ENCODE measurements at places on chromosomes 16 and 17. TPM values are rescaled to one million over a fixed set of nuclear protein-coding genes. Genes with fewer than 3 reads are reported as not detected.

TBC1D28 gene
- total RNA-seq, result not detected

MEIOB gene
- total RNA-seq, result not detected

DNA sequence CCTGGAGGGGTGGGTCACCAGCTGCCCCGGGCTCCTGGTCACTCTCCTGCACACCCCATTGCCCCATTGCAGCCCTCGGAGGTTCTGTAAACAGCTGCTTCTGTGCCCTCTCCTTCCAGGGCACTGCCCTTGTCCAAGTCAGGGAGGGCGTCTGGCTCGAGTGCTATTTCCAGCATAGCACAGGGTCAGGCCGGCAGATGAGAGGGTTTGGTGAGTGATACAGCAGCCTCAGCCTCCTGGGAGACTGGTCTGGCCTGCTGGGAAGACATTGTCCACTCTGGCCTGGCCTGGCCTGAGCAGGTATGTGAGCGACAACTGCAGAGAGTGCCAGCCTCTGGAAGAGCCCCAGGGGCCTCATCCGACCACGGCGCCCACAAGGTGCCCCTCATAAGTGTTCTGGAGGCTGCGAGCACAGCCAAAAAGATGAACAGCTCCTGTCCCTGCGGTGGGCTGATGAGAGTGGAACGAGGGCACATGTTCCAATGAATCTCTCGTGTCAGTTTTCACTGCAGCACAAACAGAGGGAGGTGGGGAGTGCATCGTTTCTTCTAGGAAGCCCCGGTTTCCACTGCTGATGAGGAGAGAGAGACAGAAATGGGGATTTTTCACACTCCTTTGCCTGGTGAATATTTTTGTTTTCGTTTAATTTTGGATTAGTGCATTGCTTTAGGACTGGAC, 105.8 kb upstream of the SDK2 start:
- H3K27ac ChIP-seq, result no peak overlapping the region
- no peak for DNase-seq
- H3K4me3 ChIP-seq, result no peak overlapping the region
- H3K27me3 ChIP-seq, result no peaks in the 10 kb centered on the region
- H3K36me3 ChIP-seq, result no peaks in the 10 kb centered on the region

DNA sequence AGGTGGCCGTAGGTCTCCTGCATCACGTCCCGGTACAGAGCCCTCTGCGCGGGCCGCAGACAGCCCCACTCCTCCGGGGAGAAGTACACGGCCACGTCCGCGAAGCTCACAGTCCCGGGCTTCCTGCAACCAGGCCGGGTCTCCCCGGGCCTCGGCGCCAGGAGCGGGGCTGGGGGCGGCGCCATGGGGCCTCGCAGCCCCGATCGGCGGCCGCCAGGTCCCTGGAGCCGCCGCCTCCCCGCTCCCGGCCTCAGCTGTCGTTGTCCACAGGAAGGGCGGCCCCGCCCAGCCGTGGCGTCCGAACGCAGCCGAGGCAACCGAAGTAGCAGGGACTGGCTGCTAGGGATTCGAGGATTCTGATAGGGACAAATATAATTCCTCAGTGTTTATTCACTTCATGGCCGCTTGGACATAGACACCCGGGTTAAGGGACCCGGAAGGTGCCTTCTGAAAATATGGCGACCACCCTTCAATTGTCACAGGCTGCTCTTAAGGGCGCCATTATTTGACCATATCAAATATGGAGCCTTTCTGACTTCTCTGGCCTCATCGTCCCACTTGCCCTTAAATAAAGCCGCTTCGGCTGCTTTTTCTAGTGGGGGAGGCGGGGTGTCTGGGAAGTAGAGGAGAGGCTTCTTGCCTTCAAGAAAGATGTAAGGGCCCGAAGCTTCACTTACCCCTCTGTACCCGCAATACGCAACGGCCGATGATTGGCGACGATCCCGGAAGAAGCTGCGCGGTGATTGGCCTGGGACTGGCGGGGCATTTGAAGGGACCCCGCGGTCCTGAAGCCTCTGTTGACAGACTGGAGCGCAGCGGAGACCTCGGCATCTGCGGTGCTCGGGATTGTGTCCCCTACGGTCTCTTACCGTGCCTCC, at the start of gene ZNF688:
ZNF688 (minus strand) TSS at position 270 of the 878 bp plus-strand sequence; CDS start at position 185, 85 bp downstream.
- H3K4me1 ChIP-seq, result peaks cover 24% of the 10 kb centered on the region
- H3K4me3 ChIP-seq, result peak within 1 kb of the TSS; percentile 88
- H3K36me3 ChIP-seq, result no peaks in the 10 kb centered on the region
- H3K27ac ChIP-seq, result peak within 1 kb of the TSS; percentile 98
- no peaks in the 10 kb centered on the region for H3K27me3 ChIP-seq

DNA sequence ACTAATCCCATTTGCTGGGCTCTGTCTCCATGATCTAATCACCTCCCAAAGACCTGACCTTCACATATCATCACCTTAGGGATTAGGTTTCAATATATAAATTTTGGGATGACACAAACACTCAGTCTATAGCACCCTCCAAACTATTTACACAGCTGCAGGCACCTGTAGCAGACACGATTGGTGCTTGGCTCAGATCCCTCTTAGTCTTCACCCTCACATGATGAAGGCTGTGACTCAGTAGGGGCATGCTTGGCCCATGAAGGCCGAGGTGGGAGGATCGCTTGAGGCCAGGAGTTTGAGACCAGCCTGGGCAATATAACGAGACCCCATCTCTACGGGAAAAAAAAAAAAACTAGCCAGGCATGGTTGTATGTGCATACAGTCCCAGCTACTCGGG, 73.5 kb downstream of the HS3ST2 start:
- H3K27me3 ChIP-seq, result no peaks in the 10 kb centered on the region
- no peak overlapping the region for H3K4me3 ChIP-seq
- no peak overlapping the region for H3K27ac ChIP-seq
- DNase-seq, result peak; percentile 47
- no peaks in the 10 kb centered on the region for H3K4me1 ChIP-seq

DNA sequence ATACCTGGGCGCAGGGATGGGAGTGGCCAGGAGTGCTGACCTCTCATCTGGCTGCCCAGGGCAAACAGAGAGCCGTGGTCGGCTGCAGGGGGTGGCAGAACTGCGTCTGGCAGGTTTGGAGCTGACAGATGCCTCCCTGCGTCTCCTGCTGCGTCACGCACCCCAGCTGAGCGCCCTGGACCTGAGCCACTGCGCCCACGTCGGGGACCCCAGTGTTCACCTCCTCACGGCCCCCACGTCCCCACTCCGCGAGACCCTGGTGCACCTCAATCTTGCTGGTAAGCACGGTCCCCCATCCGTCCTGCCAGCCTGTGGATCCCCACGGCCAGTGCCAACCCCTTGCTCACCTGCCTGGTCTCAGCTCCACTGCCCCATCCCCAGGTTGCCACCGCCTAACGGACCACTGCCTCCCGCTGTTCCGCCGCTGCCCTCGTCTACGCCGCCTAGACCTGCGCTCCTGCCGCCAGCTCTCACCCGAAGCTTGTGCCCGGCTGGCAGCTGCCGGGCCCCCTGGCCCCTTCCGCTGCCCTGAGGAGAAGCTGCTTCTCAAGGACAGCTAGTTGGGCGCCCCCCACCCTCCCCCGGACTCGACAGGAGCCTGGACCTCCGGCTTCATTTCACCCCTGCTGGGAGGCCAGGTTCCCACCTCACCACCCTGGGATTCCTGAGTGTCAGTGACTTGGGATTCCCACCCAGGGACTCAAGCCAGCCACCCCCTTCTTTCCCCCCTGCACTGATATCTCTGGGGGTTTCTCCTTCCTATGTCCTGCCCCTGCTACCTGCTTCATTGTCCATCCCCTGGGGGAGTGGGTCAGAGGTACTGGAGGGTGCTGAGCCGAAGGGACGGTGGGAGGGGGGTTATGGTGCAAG, 2.0 kb upstream of the ORAI3 start:
- H3K4me1 ChIP-seq, result peaks cover 41% of the 10 kb centered on the region
- H3K27ac ChIP-seq, result no peak overlapping the region
- peaks cover 18% of the 10 kb centered on the region for H3K36me3 ChIP-seq
- no peaks in the 10 kb centered on the region for H3K27me3 ChIP-seq
- no peak for DNase-seq
- no peak overlapping the region for H3K4me3 ChIP-seq

GRCh38 chr17:39235555-39236449, 10.1 kb upstream of the STAC2 start:
- no peak overlapping the region for H3K27ac ChIP-seq
- no peaks in the 10 kb centered on the region for H3K36me3 ChIP-seq
- H3K4me3 ChIP-seq, result no peak overlapping the region
- H3K27me3 ChIP-seq, result no peaks in the 10 kb centered on the region

DNA sequence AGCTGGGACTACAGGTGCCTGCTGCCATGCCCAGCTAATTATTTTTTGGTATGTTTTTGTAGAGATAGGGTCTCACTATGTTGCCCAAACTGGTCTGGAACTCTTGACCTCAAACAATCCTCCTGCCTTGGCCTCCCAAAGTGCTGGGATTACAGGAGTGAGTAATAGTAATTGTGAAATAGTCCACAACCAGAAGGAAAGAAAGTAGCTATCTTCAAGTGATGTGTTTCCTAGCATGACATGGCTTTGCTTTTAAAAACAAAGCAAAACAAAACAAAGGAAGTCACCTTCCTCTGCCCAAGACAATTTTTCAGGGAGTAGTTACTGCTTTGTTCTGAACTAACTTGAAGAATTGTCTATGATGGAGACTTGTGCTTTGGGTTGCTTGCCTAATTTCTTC, 27.0 kb downstream of the ATP6V0A1 start:
- peaks cover 95% of the 10 kb centered on the region for H3K36me3 ChIP-seq
- no peak for DNase-seq
- no peaks in the 10 kb centered on the region for H3K27me3 ChIP-seq

- H3K27me3 ChIP-seq, result no peaks in the 10 kb centered on the region
- H3K27ac ChIP-seq, result no peak overlapping the region
- H3K36me3 ChIP-seq, result no peaks in the 10 kb centered on the region
- DNase-seq, result no peak
- H3K4me1 ChIP-seq, result peaks cover 16% of the 10 kb centered on the region
- no peak overlapping the region for H3K4me3 ChIP-seq
Observed at GRCh38 chr17:76148015-76148326, 6.9 kb upstream of the FOXJ1 start.

GRCh38 chr17:82007495-82008257, 15.0 kb downstream of the CENPX start:
- no peak overlapping the region for H3K4me3 ChIP-seq
- H3K4me1 ChIP-seq, result no peaks in the 10 kb centered on the region
- H3K27ac ChIP-seq, result no peak overlapping the region
- no peak for DNase-seq

CDH5 gene
- 47.4 TPM for total RNA-seq

GRCh38 chr17:11953924-11954323, 43.4 kb downstream of the ZNF18 start:
- H3K27ac ChIP-seq, result no peak overlapping the region
- no peaks in the 10 kb centered on the region for H3K36me3 ChIP-seq

ADCY9 gene
- total RNA-seq, result 31.5 TPM

- no peaks in the 10 kb centered on the region for H3K36me3 ChIP-seq
- no peak for DNase-seq
- H3K27me3 ChIP-seq, result no peaks in the 10 kb centered on the region
- H3K4me1 ChIP-seq, result no peaks in the 10 kb centered on the region
- H3K4me3 ChIP-seq, result peak overlapping the region; percentile 74
- peak overlapping the region; percentile 88 for H3K27ac ChIP-seq
Observed at GRCh38 chr17:69326377-69327059, 415 bp downstream of the ABCA5 start.

- H3K27ac ChIP-seq, result no peak overlapping the region
- no peaks in the 10 kb centered on the region for H3K4me1 ChIP-seq
- H3K36me3 ChIP-seq, result no peaks in the 10 kb centered on the region
- DNase-seq, result no peak
Observed at GRCh38 chr17:76014925-76015261, 12.2 kb downstream of the EVPL start.

GRCh38 chr17:40203131-40203530, 16.0 kb upstream of the WIPF2 start:
- no peaks in the 10 kb centered on the region for H3K27me3 ChIP-seq
- H3K27ac ChIP-seq, result no peak overlapping the region
- no peak overlapping the region for H3K4me3 ChIP-seq

BRIP1 gene
- not detected for total RNA-seq

GAS2L2 gene
- not detected for total RNA-seq

GRCh38 chr17:52986056-52986662, 827.6 kb upstream of the CA10 start:
- H3K4me1 ChIP-seq, result no peaks in the 10 kb centered on the region
- no peak for DNase-seq
- no peaks in the 10 kb centered on the region for H3K36me3 ChIP-seq
- no peaks in the 10 kb centered on the region for H3K27me3 ChIP-seq
- no peak overlapping the region for H3K27ac ChIP-seq

OR1E1 gene
- total RNA-seq, result not detected

GRCh38 chr17:72264682-72265405, 144.0 kb downstream of the SOX9 start:
- H3K27me3 ChIP-seq, result no peaks in the 10 kb centered on the region
- DNase-seq, result no peak
- H3K27ac ChIP-seq, result no peak overlapping the region
- H3K4me1 ChIP-seq, result no peaks in the 10 kb centered on the region
- H3K4me3 ChIP-seq, result no peak overlapping the region

PIK3R6 gene
- 0.51 TPM for total RNA-seq

- DNase-seq, result no peak
- H3K4me1 ChIP-seq, result no peaks in the 10 kb centered on the region
- no peaks in the 10 kb centered on the region for H3K36me3 ChIP-seq
- no peaks in the 10 kb centered on the region for H3K27me3 ChIP-seq
- no peak overlapping the region for H3K4me3 ChIP-seq
Observed at GRCh38 chr16:75957870-75958269, 231.6 kb upstream of the CPHXL start.

DNA sequence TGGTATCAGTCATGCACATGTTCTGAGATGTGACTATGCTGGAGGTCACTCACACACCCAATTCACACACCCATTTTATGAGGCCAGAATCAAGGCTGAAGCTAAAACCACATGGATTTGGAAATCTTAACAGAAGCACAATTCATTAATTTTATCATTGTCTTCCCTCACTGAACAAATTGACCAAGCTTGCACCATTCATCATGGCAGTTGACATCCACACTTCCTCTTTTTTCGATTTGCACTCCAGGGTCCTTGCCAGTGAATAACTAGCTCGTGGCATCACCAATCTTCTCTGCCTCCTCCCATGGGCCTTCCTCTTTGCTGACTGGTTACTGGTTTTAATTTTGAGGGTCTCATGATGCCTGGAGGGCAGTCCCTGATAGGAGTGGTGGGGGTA, 123.0 kb upstream of the ASIC2 start:
- no peak for DNase-seq
- H3K27me3 ChIP-seq, result no peaks in the 10 kb centered on the region
- H3K27ac ChIP-seq, result no peak overlapping the region
- no peaks in the 10 kb centered on the region for H3K36me3 ChIP-seq
- no peaks in the 10 kb centered on the region for H3K4me1 ChIP-seq

DNA sequence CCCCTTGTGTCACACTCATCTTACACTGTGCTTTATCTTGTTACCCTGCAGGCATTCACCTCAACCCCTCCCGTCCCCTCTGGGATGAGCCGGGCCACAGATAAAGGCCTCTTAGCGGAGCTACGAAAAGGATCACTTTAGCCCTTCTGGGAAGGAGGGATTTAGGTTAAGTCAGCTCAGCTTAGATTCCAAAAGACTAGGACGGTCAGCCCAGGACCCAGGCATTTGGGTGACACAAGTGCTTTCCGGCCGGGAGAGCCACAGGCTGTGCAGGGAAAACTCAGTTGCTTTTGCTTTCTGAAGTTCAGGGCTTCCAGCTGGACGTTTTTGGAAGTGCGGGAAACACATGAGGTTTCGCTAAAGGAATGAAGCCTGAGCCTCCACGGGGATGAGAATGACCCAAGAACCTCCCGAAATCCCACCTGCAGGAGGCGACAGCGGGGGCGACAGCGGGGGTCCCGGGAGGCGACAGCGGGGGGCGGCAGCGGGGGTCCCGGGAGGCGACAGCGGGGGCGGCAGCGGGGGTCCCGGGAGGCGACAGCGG, 11.6 kb upstream of the METRNL start:
- H3K27ac ChIP-seq, result no peak overlapping the region
- no peak for DNase-seq
- H3K4me1 ChIP-seq, result no peaks in the 10 kb centered on the region
- no peaks in the 10 kb centered on the region for H3K27me3 ChIP-seq

- H3K27ac ChIP-seq, result no peak overlapping the region
- H3K4me1 ChIP-seq, result no peaks in the 10 kb centered on the region
- H3K4me3 ChIP-seq, result no peak overlapping the region
Observed at GRCh38 chr16:65531475-65531874, 409.6 kb upstream of the CDH11 start.

All from right atrium auricular region (tissue), 2 donors.